ENCODE measurements at places on chromosomes 1 and 21.
A peak's percentile ranks its signal among the peaks of the same experiment; 100 is the strongest.

DNA sequence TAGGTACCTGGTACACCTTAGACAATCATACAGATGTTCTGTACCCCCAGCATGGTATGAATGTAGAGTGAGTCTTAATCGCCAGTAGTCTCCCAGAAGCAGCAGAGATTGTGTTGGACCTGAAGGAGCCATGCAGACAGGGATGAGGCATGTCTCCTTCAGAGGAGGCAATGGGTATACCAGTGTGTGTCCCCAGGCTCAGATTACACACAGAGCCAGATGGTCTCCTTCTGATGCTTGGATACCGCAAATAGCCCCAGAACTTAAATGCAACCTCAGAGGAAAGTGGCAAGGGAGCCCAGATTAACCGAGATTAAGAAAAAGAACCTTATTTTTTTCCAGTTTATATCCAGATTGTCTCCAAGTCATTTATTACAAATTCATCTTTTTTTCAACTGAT is 96.8 kb upstream of the C21orf91 start:
- DNase-seq: no peak

DNA sequence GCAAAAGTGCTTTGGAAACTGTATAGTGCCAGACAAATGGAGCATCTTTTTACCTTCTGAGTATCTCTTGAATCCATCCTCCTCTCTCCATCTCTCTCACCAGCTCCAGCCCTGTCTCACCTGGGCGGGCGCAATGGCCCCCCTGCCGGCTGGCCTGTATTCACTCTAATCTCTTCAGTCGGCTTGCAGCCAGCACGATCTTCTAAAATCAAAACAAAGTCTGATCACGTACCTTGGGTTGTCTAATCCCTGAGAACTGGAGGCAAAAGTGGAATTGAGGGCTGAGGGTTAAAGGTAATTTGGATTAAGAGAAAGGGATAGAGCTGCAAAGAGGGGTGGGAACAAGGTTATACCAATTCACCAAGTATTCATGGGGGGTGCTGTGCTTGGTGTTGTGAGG is 46.0 kb upstream of the LRRN2 start:
- DNase-seq: no peak

GRCh38 chr1:25653558-25653957 is 37.0 kb downstream of the MAN1C1 start:
- DNase-seq: no peak

- DNase-seq: no peak
Observed at GRCh38 chr1:181086926-181087325, 1.6 kb upstream of the IER5 start.

GRCh38 chr1:10586125-10586524 is 111.4 kb downstream of the PEX14 start:
- DNase-seq: no peak

DNA sequence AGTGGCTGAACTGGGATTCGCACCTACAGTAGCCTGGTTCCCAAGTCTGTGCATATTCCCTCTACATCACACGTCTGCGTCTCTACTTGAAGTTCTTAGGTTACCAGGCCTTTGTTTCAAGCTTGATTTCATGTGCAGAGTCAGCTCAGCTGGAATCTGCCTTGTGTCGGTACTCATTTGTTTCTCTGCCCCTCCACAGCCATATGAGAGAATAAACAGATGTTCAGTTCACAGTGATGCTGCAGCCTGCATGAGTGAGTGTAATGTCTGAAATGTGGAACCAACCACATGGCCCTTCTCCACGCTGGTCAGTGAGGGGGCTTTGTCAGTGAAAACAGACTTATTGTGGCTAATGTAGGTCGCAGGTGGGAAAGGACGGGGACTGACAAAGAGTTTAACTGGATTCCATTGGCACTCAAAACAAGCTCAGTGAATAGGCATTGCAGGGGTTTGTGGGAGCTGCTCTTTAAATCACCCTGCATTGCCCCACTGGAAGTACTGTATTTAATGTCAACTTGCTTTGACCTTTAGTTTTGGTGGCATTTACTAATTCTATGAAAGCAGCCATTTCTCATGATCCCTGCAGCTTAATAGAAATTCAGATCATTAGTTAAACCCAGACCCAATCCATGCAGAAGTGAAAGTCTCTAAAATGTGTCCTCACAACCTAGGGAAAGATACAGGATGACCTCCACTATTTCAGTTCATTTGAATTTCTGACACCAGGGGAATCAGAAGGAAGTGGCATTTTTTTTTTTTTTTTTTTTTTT is 136.4 kb upstream of the FAM78B start:
- no peak for DNase-seq

DNA sequence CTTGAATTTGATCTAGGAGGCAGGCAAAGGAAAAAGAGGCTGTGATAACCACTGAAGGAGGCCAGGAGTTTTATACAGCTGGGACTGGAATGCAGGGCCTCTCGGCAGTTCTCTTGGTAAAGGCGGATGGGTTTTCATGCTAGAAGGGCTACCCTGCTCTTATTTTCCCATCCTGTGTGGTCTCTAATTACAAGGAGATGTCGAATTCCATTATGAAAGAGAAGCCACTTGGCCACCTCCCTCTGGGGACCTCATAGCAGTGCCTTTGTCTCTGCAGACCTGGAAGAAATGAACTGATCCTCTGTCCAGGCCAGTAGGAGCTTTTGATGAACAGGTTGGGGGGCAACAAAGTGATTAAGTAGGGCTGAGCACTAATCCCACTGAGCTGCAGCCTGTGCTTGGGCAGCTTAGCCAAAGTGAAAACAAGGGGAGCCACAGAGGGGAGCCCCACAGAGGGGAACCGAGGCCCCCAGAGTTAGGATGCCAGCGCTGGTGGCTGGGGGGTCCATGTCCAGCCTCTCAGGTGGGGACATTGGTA is 42.2 kb upstream of the BCAR3 start:
- no peak for DNase-seq

- DNase-seq: no peak
Observed at GRCh38 chr1:206575894-206576737, 36.1 kb downstream of the EIF2D start.

DNA sequence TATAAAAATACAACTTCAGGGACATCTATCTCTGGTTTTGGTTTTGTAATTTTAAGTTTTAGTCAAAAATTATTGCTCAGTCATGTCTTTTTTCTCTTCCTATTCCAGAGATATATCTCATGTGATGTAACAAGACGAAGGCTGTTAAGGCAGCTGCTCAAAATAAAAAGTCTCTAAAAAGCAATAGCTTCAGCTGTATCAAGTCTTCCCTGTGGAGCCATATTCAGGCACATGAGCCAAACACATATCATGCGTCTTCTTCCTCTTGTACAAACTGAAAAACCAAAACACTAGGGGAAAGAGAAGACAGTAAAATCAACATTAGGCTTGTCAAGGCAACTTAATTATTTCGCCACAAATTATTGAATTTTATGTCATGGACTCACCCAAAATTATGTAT is 240.7 kb downstream of the NRIP1 start:
- DNase-seq: no peak

GRCh38 chr1:232669981-232670747 is 40.2 kb upstream of the SIPA1L2 start:
- DNase-seq: no peak

DNA sequence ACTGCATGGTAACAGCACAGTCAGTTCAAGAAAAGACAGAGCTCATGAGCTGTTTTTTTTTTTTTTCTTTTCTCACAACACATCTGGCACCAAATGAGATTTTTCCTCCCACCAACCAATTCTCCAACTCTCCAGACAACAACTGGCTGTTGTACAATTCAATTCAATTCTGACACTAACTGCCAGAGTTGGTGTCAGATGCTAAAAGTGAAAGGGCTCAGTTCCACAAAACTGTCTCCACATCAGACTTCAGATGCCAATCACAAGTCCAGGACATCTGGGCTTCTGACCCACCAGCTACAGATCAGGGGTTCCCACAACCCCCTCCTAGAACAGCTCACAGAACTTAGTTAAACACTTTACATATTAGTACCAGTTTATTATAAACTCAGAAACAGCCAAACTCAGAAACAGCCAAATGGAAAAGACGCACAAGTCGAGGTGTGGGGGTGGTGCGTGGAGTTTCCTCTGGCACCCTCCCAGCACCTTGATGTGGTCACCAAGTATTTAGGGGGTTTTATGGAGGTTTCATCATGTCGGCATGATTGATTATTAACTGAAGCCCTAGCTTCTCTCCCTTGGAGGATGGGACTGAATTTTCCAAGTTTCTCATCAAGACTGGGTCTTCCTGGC is 39.2 kb upstream of the LRRC8D start:
- DNase-seq: peak; percentile 67

GRCh38 chr1:185425163-185425562 is 108.1 kb upstream of the IVNS1ABP start:
- no peak for DNase-seq

DNA sequence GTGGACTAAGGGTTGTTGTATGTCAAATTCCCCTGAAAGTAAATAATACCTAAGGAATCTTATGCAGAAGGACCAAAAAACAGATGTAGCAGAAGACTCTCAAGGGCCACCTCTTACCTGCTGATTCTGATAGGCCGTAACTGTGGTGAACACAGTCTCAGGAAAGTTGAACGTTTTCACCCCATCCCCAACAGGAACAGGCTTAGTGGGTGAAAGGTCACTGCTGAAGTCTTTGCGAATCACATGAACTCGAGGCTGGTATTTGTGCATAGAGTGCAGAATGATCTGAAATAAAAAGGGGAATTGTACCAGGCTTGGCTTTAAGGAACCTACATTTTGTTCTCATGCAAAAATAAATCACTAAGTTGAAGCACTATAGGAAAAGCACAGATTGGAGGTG is 64.8 kb downstream of the TBX15 start:
- DNase-seq: no peak

- DNase-seq: no peak
Observed at GRCh38 chr1:46749404-46749803, 30.5 kb upstream of the EFCAB14 start.

- no peak for DNase-seq
Observed at GRCh38 chr1:185467122-185467521, 150.1 kb upstream of the IVNS1ABP start.

- DNase-seq: no peak
Observed at GRCh38 chr1:94602316-94602715, 60.8 kb upstream of the F3 start.

GRCh38 chr1:76921590-76921989 is 54.3 kb downstream of the ST6GALNAC5 start:
- no peak for DNase-seq

DNA sequence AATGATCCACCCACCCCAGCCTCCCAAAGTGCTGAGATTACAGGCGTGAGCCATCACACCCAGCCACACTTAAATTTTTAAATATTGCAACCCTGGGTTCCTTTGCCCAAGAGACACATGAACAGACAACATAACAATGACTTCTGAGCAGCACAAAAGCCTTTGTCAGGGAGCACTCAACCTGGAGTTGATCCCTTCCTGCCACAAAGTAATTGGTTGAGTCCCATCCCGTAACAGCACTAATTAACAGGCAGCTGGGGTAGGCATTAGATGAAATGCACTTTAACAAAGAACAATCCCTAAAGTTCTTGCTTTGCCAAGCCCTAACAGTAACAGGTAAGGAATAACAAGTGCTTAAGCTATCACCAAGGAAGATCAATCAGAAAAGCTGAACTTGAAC is 5.9 kb upstream of the BCAR3 start:
- DNase-seq: no peak

GRCh38 chr1:44237721-44238457 is 24.6 kb downstream of the DMAP1 start:
- peak; percentile 19 for DNase-seq

- no peak for DNase-seq
Observed at GRCh38 chr21:45488931-45489721, 53.1 kb downstream of the SLC19A1 start.

GRCh38 chr1:26336477-26337205 is 17.3 kb downstream of the CRYBG2 start:
- peak; percentile 86 for DNase-seq

- no peak for DNase-seq
Observed at GRCh38 chr1:24336075-24336474, 16.9 kb downstream of the GRHL3 start.

- no peak for DNase-seq
Observed at GRCh38 chr1:30035522-30036228, 687.7 kb downstream of the MATN1 start.

GRCh38 chr1:14913482-14914177 is 239.9 kb upstream of the TMEM51 start:
- DNase-seq: no peak

DNA sequence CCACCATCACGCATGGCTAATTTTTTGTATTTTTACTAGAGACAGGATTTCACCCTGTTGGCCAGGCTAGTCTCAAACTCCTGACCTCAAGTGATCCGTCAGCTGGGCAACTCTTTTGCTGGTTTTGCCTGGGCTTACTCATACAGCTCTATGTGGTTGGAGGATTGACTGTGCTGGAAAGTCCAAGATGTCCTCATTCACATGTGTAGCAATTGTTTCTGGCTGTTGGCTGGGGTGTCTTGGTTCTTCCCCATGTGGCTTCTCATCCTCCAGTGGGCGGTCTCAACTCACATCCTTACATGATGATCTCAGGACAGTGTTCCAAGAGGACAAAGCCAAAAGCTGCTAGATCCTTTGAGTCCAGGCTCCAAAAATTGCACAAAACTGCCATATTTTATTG is 53.3 kb downstream of the TEX35 start:
- no peak for DNase-seq

- no peak for DNase-seq
Observed at GRCh38 chr21:31266241-31266640, 77.8 kb downstream of the TIAM1 start.

DNA sequence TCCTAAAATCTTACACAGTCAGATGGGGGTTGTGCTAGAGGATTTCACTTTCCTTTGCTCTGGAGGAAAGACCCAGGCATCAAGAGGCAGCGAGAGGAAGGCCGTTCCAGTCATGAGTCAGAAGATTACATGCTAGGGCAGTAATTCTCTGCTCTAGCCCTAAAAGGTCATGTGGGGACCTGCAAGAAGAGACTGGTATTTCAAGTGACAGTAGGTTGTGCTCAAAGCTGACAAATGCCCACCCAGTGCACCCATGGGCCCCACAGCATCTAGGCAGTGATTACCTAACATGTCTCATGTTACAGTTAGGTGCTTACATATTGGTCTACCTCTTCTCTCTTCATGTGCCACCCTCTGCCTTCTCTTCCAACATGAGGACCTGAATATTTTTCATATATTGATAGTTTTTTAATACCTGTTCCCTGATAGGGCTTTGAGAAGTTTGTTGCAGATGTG is 99.7 kb upstream of the BEND5 start:
- no peak for DNase-seq

- DNase-seq: no peak
Observed at GRCh38 chr1:55197099-55197498, 18.1 kb downstream of the USP24 start.

DNA sequence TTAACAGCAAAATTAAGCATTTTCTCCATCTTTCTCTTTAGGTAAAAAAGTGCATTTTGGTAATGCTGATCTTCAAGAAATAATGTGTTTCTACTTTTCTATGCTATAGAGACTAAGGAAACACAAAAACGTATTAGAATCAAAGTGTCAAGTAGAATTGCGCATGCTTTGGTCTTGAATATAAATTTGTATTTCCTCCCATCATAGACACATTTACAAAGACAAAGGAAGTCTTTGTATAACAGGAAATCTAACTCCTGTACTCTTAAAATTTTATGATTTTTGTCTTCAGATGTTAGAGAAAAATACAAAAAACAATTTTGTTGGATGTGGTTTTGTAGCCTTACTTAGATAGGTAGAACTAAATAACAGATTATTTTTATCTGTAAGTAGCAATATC is 1299.4 kb downstream of the NCAM2 start:
- no peak for DNase-seq
